ENCODE measurements at places on chromosomes 1 and 21.

- DNase-seq = no peak
Measured at GRCh38 chr1:28087614-28088167, 719 bp downstream of the EYA3 start.

DNA sequence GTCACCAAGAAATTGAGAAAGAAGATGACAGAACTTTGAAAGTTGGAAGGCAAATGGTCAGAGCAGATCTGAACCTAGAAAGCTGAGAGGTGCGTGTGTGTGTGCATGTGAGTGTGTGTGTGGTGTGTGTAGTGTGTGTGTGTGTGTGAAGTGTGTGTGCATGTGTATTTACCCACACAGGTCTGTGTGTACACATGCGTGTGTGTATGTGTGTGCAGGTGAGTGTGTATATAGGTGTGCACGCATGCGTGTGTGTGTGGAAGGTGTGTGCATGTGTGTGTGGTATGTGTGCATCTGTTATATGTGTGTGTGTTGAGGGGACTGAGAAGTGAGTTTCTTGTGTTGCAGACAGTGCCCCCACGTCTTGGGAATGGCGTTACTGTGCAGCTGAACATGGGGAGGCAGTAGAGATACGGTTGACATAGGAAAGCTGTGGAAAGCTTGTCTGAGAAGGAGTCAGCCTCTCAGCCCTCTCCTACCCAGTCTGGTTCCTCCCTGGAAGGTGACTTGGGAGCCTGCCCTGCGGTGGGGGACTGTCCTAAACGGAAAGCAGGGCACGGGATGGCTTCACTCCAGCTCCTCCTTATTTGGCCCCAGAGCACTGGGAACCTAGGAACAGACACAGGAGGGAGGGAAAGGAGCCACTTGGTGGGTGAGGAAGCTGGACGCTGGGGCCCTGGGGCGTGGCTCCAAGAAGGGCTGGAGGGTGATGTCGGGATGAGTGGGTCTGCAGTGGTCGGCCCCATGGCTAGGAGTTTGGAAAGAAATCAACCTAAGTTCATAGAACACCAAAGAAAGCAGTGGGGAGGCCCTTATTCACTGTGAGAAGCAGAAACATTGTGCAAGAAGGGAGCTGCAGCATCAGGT is 97.2 kb downstream of the PCBP3 start:
- DNase-seq = no peak

GRCh38 chr1:67540025-67540732 is 110.0 kb upstream of the SERBP1 start:
- DNase-seq = no peak

GRCh38 chr1:196651637-196652215 is at the start of gene CFH:
Gene CFH (plus strand): TSS chr1:196652043. CDS start chr1:196652118, 75 bp downstream.
- DNase-seq = no peak

DNA sequence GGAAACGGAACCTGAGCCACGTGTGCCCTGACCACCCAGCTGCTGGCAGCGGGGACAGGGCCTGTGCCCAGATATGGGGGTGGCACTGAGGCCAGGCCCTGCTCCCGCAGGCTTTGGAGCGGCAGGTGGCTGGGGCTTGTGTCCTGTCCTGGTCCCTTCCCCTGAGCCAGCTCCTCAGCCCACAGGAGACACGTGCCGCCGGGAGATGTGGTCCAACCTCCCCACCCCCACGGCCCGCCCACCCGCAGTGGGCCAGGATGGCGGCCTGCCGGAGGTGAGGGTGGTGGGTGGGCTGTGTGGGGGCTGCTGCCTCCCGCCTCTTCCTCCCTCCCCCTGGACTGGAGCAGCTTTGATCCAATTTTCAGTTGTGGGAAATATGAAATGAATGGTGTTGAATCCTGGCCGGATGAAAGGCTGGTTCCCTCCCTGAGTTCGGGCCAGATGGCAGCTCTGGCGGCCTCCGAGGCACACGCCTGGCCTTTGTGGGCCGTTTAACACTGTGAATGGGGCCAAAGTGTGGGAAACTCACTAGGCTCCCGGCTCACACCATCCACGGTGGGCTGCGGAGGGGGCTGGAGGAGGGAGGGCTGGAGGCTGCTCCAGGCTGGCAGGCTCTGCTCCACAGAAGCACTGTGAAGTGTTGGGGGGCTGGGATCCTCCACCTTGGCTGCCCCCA is 2.6 kb upstream of the HES5 start:
- no peak for DNase-seq

DNA sequence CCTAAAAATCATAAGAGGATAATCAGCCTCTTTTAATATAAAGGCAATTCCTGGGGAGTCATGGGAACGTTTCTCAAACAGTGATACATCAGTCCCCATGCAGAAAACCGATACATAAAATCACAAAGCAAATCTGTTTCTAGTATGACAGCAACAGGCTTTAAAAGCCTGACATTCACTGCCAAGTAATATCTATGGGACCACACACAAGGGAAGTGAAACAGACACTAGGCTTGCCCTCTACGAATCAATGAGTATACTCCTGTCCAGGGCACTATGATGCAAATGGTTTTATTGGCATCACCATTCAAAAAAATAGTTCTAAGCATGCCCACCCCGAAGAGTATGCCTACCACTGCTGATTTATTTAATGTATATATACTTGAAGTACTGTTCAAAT is 54.4 kb downstream of the TIAM1 start:
- DNase-seq = no peak

- no peak for DNase-seq
Measured at GRCh38 chr1:115363171-115363570, 25.1 kb upstream of the NGF start.

DNA sequence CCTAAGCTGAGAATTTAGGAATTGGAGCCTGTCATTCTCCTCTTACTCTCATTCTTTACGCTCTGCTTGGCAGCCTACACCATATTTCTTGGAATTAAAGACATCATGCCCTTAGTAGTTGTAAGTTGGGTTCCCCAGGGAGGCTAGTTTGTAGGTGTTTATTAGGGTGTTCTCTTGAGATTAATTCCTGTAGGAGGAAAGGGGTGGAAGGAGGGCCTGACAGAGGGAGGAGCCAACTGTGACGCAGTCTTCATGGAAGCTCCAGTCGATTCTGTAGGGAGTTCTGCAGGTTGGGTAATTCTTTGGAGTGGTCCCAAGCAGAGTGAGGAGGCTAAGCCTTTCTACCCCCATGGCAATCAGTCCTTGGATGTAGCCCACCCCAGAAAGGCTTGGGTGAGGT is 111.4 kb downstream of the HHAT start:
- no peak for DNase-seq

DNA sequence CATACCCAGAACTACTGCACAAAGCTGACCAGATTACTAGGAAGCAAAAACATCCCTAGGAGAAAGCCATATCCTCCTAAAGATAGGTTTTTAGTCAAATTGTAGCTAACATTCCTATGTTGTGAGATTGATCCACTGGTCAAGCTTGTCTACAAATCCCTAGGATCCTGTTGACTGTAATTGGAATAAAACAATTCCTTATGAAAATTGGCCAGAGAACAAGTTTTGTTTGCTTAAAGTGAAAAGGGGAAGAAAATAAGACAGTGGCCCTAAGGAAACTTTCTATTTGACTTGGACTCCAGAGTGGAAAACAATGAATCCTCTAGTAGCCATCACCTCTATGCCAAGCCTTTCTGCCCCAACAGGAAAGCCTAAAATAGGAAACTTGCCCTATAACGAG is 645.2 kb upstream of the USP24 start:
- DNase-seq = no peak

DNA sequence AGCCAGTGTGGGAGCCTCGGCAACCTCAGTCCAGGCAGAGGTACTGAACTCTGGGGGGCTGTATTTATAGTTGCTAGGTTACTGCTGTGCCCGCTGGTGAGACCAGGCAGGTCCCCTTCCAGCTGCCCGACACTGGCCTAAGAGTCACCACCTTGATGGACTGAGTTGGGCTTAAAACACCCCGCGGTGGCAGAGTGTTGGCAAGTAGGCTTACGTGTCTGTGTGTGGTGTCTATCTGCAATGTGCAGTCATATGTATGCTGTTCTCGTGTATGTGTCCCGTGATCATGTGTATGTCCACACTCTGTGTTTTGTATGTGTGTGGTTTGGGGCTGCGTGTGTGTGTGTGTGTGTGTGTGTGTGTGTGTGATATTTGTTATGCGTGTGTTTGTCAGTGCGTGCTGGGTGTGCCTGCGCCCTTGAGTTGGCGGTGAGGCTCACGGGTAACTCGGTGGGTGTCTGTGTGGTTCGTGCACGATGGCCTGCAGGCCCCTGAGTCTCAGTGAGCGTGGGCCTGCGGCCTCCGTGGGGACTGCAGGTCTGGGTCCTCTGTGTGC is 65.5 kb downstream of the MEF2D start:
- DNase-seq = no peak

- DNase-seq = no peak
Measured at GRCh38 chr1:22418933-22419382, 32.7 kb upstream of the ZBTB40 start.

GRCh38 chr1:117572546-117572945 is 33.3 kb upstream of the TENT5C start:
- no peak for DNase-seq

DNA sequence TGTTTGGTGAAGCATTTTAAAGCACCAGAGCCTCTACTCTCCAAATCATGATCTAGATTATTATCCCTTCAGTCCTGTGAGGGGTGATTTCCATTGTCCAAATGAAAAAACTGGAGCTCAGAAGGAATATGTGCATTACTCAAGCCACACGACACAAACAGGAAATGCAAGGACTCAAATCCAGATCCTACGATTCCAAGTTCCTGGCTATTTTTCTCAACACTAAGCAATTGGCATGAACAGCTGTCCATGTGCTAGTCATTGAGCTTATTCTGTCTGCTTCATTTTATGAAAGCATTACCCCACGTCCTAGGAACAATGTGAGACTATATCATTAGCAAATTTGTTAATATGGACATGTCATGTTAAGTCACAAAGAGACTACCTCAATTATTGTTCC is 273.1 kb upstream of the LYPLAL1 start:
- no peak for DNase-seq

- no peak for DNase-seq
Measured at GRCh38 chr1:60359431-60359830, 285.9 kb upstream of the C1orf87 start.

GRCh38 chr21:29639366-29640079 is 300.3 kb downstream of the GRIK1 start:
- DNase-seq = no peak

- DNase-seq = no peak
Measured at GRCh38 chr1:15094056-15094455, 59.5 kb upstream of the TMEM51 start.

All from stimulated activated CD8-positive, alpha-beta memory T cell treated with anti-CD3 and anti-CD28 coated beads, Interleukin-4, amount 100 ng/mL, for 4 hours (primary cell).